ENCODE measurements at places on chromosomes 2 and 18. TPM values are rescaled to one million over a fixed set of nuclear protein-coding genes. Genes with fewer than 3 reads are reported as not detected.

The SULT1C2 gene
- 6.5 TPM for total RNA-seq

DNA sequence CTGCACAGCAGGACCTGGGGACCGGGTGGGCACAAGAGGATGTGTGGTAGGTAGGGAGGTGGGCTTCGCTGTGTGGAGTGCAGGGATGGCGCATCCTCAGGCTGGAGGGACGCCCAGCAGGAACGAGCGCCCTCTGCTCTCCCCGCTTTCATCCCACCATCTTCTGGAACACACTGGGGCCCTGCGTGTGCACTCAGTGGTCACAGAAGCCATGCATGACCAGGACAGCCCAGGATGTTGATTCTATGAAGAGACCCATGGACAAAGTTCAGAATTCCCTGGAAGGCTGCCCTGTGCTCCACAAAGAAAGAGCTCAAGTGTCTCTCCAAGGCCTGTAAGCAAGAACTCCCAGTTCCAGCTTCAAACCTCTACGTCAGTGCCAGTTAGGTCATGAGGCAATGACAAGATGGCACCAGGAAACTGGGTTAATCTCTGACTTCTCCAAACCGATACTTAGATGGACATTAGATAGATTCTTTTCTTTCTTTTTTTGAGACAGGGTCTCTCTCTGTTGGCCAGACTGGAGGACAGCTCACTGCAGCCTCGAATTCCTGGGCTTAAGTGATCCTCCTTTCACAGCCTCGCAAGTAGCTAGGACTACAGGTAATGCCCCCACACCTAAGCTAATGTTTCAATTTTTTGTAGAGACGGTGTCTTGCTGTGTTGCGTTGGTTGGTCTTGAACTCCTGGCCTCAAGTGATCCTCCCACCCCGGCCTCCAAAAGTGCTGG is 3.4 kb downstream of the SLC66A2 start:
- no peak for DNase-seq

The GPR148 gene
- total RNA-seq: 0.48 TPM

The ZDBF2 gene
- total RNA-seq: 24.6 TPM

The IL1RL1 gene
- 4.6 TPM for total RNA-seq

DNA sequence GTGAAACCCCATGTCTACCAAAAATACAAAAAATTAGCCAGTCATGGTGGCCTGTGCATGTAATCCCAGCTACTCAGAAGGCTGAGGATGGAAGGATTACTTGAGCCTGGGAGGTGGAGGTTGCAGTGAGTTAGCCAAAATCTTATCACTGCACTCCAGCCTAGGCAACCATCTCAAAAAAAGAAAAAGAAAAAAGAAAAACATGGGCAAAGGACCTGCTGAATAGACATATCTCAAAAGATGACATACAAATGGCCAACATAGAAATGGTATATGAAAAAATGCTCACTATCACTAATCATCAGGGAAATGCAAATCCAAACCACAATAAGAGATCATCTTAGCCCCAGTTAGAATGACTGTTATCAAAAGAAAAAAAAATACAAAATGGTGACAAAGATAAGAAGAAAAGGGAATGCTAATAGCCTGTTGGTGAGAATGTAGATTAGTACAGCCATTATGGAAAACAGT is 1.4 kb upstream of the TGOLN2 start:
- DNase-seq: no peak

DNA sequence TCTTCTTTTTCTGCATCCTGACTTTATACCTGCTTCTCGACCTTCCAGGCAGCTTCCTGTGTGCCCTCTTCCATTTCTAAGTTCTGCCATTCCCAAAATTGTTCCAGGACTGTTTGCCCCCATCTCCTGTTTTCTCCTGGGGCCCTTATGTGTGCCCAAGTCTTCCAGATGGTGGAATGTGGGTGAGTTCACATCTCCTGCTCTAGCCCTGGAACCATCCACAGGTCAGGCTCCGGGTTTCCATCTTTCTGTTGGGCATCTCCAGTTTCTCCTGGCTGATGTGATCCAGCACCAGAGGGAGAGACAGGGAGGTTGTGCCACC is 25.8 kb downstream of the TOGARAM2 start:
- no peak for DNase-seq

DNA sequence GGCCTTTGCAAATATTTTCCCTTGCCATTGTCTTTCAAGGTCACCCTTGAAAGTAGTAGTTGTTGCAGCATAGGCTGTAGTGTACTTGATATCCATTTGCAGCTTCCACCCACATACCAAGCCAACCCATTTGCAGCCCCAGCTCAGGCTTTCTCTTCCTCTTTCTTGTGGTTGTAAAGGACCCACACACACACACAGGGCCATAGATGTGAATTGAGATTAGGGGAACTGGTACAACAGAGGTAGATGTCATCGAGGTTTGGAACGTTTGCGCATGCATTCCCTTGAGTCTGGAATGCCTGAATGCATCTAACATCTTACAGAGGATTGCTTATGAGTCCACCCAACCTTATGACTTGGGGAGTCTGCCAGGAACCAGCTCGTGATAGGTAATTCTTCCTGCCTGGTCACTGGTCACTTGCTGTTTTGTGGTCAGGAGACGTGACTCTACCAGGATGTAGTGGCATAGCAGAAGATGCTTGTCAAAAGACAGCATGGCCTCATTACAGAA is 91.9 kb downstream of the MRPS9 start:
- no peak for DNase-seq
